ENCODE measurements at places on chromosomes 4 and X. TPM values are rescaled to one million over a fixed set of nuclear protein-coding genes. Genes with fewer than 3 reads are reported as not detected.

DNA sequence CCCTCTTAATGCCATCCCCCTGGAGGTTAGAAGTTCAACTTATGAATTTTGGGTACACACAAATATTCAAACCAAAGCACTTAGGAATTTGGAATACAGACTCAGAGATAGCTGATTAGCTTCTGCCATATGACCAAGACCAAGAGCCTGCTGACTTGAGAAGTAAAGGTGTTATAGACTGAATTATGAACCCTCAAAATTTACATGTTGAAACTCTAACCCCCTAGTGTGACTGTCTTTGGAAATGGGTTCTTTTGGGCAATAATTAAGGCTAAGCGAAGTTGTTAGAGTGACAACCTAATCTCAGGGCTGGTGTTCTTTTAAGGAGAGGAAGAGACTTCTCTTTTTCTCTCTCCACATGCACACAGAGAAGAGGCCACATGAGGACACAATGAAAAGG, 151.2 kb downstream of the COX18 start:
- no peak overlapping the region for H3K4me3 ChIP-seq
- H3K27ac ChIP-seq: no peak overlapping the region
- no peak for DNase-seq
- no peaks in the 10 kb centered on the region for H3K36me3 ChIP-seq
- peaks cover 12% of the 10 kb centered on the region for H3K27me3 ChIP-seq
- no peaks in the 10 kb centered on the region for H3K4me1 ChIP-seq

DNA sequence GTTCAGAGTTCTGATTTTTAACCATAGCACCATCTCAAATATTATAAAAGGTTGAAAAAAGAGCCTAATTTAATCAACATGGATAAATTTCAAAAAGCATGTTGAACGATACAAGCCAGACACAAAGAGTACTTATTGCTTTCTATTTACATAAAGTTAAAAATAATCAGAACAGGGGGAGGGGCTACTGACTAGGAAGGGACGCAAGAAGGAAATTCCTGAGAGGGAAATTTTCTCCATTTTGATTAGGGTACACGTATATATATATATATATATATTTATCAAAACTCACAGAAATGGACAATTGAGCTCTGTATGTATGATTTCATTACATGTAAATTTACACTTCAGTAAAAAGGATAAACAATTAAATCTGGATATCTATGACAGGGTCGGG, 482 bp upstream of the MBTPS2 start:
- peaks cover 9% of the 10 kb centered on the region for H3K4me1 ChIP-seq
- H3K36me3 ChIP-seq: peaks cover 2% of the 10 kb centered on the region
- no peaks in the 10 kb centered on the region for H3K27me3 ChIP-seq

GRCh38 chr4:127484117-127484516, 148.6 kb upstream of the INTU start:
- H3K27me3 ChIP-seq: no peaks in the 10 kb centered on the region
- no peak for DNase-seq
- H3K4me3 ChIP-seq: no peak overlapping the region
- no peaks in the 10 kb centered on the region for H3K4me1 ChIP-seq
- H3K36me3 ChIP-seq: no peaks in the 10 kb centered on the region
- H3K27ac ChIP-seq: no peak overlapping the region

GRCh38 chr4:155999725-156000124, 46.1 kb upstream of the CTSO start:
- no peaks in the 10 kb centered on the region for H3K36me3 ChIP-seq
- H3K27ac ChIP-seq: no peak overlapping the region
- DNase-seq: no peak
- H3K4me1 ChIP-seq: no peaks in the 10 kb centered on the region
- H3K4me3 ChIP-seq: no peak overlapping the region

DNA sequence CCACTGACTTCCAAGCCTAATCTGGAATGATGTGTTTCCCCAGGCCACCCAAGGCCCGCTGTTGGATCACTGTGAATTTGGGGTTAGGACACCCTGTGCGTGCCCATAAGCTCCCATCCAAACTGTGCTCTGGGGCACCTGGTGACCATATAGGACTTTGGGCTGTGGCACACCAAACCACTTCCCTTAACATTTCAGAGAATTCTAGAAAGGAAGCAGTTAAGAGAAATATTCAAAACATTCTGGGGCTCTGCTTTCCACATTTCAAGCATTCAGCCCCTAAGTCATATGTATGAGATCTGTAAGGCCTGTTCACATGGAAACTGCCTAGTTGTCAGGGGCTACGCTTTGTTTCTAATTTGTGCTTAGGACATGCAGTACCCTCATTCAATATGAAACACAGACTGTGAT, 14.4 kb downstream of the VGLL1 start:
- peaks cover 35% of the 10 kb centered on the region for H3K4me1 ChIP-seq
- H3K27ac ChIP-seq: no peak overlapping the region
- no peak overlapping the region for H3K4me3 ChIP-seq
- H3K36me3 ChIP-seq: no peaks in the 10 kb centered on the region
- DNase-seq: no peak

- H3K36me3 ChIP-seq: no peaks in the 10 kb centered on the region
- H3K4me1 ChIP-seq: peaks cover 12% of the 10 kb centered on the region
These were observed 3.5 kb upstream of the SLIT2 start for GRCh38 chr4:20248155-20248558.

The PAPSS1 gene
- total RNA-seq: 28.7 TPM

The DRD5 gene
- not detected for total RNA-seq
